Amygdala (tissue), 56 donors: ENCODE measurements at places on chromosomes 7 and 10.

GRCh38 chr7:44098092-44099068, 5.8 kb upstream of the AEBP1 start:
- DNase-seq = no peak

- DNase-seq = no peak
Observed at GRCh38 chr10:3413937-3414666, 241.5 kb upstream of the PITRM1 start.

GRCh38 chr10:122263971-122264370, 7.1 kb upstream of the BTBD16 start:
- no peak for DNase-seq

DNA sequence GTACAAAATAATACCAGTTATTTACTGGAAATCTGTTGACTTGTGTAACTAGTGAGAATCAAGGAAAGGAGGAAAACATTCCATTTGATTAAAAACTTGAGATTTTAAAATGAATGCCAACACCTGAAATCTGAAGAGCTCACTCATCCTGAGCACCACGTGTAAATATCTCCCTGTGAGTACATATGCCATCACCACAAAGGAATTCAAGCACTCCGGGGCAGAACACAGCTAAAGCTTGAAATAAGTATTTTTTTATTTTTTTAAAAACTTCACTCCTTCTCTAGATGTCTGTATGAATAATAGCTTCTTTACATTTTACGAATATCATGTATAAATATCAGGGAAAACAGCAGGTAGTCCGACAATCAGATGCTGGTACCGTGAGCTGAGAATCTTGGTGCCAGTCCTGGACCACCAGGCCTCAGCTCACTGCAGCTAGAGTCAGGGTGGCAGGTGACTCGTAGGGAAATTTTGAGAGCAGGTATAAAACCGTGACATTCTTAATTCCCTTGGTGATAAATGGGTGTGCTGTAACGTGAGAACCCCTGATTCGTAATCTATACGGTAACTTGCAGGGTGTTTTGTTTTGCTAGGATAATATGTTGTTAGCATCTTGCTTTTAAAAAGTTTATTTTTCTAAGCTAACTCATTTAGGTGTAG, 12.7 kb downstream of the LMTK2 start:
- DNase-seq = no peak

DNA sequence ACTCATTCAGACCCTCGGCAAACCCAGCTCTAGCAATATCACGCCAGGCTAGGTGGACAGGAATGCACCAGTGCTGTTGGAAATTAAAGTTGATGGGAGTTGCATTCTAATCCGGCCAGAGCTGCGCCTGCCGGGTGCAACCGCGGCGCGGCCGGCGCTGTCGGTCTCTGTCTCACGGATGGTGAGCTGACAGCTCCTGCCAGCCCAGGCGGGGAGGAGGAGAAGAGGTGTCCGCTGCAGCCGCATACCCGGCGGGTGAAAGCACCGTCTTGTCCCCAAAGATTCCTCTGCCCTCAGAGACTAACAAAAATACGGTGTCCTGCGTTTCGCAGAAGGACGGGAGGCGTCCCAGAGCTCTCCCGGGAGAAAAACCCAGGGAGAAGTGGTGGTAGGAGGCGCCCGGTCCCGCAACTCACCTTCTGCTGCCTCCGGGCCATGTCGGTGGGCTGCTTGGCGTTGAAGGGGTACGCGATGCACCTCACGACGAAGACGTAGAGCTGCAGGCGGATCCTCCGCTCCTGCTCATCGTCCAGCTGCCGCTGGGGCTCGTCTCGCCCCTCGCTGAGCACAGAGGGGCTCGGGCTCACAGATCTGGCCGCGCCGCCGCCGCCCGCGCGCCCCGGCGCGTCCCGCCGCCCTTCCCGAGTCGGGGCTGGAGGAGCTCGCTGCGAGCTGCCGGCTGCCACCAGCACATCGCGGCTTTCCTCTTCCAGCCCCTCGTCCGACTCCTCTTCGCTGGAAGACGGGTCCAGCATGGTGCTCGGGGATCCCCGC, 490 bp downstream of the CADPS2 start:
- DNase-seq = peak; percentile 41

DNA sequence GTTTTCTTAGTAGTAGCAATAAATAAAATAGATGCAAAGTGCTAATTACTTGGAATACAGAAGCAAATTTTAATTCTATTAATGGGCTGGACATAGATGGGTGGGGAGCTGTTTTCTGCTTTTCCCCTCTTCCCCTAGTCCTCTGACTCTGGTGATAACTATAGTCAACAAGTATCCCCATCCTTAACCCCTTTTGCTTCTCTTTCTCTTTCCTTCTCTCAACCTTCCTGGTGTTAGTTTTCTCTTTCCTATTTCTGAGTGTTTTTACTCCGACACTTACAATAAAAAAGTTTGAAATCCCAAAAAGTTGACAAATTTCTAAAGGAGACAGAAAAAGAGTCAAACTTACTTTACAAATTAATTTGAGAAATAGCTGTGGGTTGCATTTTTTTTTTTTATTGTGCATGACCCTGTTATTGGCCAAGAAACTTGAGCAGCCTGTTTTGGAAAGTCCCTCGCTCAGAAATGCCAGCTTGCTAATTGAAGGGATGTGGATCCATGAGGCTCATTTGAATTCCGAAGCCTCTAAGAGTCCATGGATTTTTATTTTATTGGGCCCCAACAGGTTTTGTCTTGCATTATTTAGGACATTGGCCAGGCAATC, 2.4 kb downstream of the FAS start:
- no peak for DNase-seq

GRCh38 chr7:76302347-76303201, at the start of gene HSPB1:
HSPB1 (plus strand) TSS chr7:76302673; CDS start chr7:76302713, 40 bp downstream.
- DNase-seq = peak; percentile 63

GRCh38 chr10:24288581-24288980, 79.6 kb downstream of the KIAA1217 start:
- DNase-seq = no peak

DNA sequence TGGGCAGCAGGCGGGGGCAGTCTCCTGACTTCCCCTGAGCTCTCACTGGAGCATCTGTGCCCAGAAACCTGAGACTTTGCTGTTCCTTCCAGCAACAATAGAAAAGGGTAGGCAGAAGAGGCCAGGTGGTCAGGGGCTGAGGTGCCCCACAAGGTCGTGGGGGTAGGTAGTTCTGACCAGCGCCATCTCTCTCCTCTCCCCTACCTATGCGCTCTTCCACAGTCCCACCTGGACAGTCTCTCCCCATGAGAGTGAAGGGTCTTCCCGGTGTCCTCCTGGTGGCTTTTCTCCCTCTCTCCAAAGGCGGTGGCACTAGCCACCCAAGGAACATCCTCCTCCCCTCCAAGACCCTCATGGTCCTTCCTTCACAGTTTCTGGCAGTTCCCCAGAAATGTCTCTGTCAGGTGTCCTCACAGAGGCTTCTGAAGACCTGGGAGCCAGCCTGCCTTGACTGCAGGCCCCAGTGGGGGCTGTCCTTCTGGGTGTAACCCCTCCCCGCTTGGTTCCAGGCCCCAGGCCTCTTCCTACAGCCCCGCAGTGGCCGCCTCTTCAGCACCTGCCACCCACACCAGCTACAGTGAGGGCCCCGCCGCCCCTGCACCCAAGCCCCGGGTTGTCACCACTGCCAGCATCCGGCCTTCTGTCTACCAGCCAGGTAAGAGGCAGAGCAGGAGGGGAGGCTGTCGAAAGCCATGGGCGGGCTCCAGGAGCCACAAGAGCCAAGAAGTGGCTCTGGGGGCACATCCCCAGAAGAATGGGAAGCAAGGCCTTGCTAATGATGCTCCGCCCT, 41.3 kb downstream of the LDB3 start:
- DNase-seq = no peak

DNA sequence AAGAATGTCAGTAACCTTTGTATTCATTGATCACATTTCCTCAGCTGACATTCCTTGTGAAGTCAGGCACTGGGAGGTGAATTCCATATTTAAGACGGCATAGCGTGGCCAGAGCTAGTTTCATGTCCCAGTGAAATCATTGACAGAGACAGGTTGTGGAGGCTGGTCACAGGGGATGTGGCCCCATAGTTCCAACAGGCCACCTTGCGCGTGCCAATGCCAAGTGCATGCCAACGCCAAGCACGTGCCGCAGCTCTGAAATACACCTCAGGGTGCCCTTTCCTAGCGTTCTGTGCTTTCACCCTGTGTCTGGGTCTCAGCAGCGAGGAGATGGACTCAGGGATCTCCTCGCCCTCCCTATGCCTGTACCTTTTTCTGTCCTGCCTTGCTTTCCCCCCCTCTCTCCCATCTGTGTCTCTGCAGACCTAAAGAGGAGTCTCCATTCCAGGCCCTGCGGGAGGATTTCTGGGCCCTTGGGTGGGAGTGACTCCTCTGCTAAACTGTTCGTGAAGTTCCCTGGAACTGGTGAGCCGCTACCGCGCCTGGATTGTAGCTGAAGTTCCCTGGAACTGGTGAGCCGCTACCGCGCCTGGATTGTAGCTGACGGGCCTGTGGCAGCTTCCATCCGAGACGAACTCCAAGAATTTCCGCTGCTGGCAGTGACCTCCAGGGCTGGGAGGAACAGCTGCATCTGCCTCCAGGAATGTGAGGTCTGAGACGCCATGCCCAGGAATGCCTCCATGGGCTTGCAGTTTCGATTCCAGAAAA, 19.7 kb downstream of the AQP1 start:
- no peak for DNase-seq

GRCh38 chr7:29879609-29880008, 73.3 kb downstream of the WIPF3 start:
- DNase-seq = no peak

GRCh38 chr7:150339409-150339809, 2.0 kb downstream of the RARRES2 start:
- no peak for DNase-seq

DNA sequence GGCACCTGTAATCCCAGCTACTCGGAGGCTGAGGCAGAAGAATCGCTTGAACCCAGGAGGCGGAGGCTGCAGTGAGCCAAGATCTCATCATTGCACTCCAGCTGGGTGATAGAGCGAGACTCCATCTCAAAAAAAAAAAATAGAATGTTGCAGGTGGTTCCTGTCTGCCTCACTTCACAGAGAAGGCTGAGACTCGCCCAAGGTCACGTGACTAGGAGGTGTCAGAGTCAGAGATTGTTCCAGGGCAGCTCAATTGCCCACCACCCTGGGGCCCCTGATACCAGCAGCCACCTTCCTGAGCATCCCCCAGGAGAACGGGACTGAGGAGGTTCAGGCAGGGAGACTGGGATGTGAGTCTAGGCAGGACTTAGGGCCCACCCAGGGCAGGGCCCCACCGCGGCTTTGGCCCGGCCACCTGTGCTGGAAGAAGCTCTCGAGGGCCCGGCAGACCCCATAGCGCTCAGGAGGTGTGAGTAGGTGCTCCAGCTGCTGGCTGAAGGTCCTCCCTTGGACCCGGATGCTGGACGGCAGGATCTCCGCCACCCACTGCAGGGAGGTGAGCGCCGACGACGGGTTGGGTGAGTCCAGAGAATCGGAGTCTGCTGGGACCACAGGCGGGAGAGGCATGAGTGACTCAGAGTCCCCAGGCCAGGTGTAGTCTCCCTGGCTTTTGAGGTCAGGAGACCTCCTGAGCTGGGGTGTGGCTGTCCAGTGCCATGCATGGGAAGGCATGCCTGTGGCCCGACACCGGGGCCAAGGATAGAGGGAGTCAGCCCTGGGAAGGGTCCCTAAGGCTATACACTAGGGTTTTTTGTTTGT, 30.9 kb downstream of the GRID2IP start:
- DNase-seq = no peak

GRCh38 chr7:883055-884021, 7.0 kb downstream of the GET4 start:
- DNase-seq = no peak

DNA sequence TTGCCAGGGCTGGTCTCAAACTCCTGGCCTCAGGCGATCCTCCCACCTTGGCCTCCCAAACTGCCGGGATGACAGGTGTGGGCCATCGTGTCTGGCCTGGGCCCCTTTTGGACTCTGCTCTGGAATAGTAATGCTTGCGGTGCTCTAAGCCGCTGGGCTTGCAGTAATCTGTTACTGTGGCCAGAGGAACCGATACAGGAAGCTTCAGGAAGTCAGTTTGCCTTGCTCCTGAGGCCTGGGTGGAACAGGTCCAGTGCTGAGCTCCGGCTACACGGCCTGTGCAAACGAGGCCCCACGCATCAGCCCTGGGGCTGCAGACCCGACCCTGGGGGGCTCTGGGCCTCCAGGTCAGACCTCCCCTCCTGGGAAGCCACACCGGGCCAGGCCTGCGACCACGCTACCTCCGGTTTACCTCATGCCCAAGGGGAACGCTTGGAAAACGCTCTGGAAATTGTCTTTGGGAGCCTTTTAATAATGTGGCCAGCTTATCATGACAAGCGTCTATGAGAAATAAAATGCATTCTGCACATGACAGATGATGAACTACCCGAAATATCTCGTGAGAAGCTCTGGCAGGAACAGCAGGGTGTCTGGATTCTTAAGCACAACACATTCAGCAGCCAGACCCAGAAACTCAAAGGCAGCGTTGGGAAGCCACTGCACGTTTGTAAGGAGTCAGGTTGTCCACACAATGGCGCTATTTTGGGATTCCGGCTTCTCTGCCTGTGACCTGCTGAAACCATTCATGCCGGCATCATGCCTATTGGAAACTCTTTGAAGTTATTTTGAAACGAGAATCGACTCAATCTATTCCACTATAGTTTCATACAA, 10.1 kb upstream of the ADAP1 start:
- DNase-seq = peak; percentile 54

DNA sequence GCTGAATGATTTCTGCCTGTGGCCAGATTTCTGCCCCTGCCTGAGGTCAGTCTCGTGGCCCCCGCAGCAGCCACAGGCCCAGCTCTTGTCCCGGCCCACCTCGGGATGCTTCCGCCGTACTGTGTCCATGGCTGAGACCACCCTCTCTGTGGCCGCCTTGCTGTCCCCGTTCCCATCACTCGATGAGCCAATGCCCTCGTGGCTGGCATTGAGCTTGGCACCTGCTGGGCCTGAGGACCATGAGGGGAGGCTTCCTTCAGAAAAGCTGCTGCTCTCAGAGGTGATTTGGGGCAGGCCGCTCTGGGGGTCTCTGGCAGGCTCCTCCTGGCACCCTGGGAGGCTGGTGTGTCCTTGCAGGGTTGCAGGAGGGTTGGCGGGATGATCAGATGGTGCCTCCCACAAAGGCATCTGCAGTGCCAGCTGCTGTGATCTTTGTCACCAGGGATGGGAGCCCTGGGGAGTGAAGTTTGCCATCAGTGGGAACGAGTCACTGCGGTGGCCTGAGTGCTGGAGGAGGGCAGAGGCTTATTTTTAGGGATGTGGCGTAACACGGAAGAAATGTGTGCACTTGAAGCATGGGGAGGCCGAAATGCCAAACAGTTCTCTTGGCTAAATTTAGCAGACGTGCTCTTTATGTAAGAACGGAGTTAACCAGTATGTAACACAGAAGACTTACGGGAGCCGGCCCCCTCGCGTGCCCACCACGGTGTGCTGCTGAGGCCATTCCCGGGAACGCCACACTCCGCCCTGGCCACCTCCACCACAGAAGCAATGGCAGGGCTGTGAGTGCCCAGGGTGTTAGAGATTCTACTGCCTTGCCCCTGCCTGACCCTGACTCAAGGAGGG, 47.7 kb downstream of the VIPR2 start:
- no peak for DNase-seq

GRCh38 chr10:109882251-109883057, 40.9 kb downstream of the XPNPEP1 start:
- DNase-seq = no peak

GRCh38 chr10:23556727-23557440, 118.0 kb downstream of the OTUD1 start:
- no peak for DNase-seq

GRCh38 chr7:68107968-68108367, 1111.3 kb downstream of the TYW1 start:
- no peak for DNase-seq
